GM12892 (cell line): ENCODE measurements at places on chromosomes 4 and X.

GRCh38 chr4:13527192-13527980, 16.9 kb downstream of the NKX3-2 start:
- peak; percentile 24 for DNase-seq

DNA sequence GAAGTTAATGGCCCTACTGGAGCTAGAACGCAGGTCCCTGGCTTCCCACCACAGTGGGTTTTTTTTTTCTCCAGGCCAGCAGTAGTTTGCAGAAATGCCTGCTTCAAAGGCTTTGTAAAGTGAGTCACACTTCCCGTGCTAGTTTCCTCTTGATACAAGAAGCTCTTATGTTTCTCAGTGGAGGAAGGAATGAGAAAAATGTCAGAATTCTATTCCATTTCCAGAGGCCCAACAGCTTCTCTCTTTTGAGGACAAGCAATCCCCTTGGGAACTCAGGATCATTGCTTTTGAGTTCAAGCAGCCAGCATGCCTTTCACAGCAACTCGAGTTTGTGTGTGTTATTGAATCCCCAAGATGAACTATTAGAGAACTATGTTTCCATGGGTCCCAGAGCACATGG, 134.3 kb downstream of the GUCY2F start:
- DNase-seq, result no peak

DNA sequence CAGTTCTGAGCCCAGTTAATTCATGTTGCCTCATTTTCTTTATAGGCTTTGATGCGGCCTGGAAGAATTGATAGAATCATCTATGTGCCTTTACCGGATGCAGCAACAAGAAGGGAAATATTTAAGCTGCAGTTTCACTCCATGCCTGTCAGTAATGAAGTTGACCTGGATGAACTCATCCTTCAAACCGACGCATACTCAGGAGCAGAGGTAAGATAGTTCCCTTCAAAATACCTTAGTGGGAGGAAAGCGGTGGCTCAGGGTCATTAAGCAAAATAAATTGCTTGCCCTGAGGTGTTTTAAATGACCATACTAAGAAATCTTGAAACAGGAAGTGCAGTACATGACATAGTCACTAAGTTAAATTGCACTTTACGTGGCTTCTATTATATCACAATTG, 140.6 kb upstream of the SPRY1 start:
- DNase-seq, result no peak

- no peak for DNase-seq
These were observed 12.6 kb downstream of the SGMS2 start for GRCh38 chr4:107837317-107837716.

DNA sequence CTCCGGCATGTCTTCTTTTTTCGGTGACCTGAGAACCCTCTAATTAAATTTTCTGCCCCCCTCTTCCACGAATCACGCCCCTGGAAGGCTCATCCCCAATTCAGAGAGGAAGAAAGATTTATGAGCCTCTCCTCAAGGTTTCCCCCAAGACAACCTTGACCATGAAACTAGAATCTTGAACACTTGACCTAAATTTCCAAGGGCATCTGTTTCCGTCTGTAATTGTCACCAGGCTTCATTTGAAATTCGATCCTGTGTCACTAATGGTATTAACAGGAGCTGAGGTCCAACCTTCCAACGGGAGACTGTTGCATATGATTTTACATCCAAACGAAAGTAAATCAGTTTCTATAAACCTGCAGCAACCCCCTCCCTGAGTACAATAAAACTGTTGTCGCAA, 139.9 kb upstream of the ZIC3 start:
- DNase-seq, result no peak

DNA sequence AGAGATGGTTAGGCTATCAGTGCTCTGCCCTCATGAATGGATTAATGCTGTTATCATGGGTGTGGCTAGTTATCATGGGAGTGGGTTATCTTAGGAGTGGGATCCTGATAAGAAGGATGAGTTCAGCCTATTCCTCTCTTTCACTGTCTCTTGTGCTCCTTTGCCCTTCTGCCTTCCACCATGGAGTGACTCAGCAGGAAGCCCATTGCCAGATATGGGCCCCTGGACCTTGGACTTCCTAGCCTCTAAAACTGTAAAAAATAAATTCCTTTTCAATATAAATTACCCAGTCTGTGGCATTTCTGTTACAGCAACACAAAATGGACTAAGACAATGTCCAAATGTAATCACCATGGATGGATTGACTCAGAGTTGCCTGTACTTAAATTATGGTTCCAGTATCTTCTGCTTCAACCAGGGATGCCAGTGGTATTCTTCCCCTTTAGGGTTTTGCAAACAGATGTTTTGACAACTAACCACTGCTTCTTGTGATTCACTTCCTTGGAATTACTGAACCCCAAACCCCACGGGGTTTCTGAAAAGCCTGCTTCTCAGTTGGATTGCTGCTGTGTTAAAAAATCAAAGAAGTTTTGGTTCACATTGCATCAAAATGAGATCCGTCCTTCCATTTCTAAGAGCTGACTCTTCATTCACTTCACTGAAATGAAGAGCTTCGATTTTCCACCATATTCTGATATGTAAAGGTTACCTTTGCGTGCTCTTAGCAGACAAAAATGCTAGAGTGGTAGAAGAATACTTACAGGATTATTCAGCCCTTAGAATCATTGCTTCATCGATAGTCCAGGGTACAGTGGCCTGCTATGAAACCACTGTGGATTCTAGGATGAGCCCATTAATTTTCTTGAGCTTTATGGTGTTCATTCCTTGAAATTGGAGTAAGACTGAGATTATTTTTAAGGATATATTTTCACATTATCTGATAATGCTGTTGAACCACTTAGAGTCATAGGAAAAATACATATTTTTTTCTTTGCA, 107.7 kb downstream of the FRMPD4 start:
- DNase-seq, result no peak

DNA sequence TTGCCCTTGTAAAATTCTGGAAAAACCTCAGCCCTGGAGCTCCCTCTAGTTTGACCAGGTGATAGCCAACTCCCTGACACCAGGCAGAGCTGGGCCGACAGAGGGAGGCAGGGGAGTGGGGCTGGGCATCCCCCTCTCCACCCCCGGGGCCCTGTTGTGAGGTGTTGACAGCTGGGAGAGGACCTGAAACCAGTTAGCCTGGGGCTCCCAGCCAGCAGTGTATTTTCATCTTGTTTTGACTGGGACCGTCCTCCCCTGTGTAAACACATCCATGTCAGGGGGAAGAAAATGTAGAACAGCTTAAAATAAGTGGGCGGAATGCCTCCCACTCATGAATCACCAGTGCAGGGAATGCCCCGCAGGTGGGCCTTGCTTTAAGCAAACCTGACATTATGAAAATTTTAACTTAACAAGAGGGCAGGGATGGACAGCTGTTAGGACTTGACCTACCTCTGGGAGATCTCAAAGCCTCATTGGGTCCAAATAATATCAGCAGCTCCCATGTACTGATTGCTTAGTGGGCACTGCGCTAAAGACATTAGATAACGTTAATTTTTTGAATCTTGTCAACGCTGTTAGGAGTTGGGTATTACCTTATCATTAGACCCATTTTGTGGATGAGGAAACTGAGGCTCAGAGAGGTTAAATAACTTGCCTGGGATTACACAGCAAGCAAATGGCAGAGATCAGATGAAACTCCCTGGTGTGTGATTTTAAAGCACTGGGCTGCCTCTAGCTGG, 45.9 kb downstream of the TSC22D3 start:
- no peak for DNase-seq

DNA sequence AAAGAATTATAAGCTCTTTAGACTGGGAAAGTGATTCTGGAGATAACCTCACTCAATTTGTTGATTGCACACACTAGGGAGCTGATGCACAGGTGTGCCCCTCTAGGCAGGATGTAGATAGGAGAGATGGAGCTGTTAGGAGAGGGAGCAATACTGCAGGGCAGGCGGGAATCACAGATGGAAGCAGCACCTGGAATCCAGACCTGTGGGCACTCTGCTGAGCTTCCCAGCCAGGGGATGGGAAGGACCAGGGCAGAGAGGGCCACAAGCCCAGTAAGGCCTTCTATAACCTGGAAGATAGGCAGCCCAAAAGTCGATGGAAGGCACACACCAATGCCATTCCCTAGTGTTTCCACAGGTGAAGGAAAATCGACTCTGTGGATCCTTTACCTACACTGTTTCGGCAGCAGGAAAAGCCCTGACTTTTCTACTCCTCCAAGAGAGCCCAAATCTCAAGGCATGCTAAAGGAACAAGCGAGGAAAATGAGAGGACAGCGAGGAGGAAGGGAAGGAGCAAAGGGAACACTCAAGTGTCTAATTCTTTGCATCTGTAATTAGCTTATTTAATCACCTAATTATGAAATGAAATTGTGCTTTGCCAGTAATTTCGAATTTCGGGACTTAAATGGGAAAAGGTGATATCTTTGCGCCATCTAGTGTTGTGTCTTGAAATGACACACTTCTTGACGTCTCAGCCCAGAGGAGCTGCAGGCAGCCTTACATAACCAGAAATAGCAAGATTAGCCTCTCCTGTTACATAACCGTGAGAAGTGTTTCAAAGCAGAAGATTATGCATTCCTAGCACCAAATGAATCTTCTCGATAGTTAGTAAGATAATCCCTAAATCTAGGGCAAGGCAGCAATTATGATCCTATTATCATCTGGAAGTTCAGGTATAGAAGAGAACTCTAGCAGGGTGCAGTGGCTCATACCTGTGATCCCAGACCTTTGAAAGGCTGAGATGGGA, 31.0 kb upstream of the TLR3 start:
- peak; percentile 37 for DNase-seq

DNA sequence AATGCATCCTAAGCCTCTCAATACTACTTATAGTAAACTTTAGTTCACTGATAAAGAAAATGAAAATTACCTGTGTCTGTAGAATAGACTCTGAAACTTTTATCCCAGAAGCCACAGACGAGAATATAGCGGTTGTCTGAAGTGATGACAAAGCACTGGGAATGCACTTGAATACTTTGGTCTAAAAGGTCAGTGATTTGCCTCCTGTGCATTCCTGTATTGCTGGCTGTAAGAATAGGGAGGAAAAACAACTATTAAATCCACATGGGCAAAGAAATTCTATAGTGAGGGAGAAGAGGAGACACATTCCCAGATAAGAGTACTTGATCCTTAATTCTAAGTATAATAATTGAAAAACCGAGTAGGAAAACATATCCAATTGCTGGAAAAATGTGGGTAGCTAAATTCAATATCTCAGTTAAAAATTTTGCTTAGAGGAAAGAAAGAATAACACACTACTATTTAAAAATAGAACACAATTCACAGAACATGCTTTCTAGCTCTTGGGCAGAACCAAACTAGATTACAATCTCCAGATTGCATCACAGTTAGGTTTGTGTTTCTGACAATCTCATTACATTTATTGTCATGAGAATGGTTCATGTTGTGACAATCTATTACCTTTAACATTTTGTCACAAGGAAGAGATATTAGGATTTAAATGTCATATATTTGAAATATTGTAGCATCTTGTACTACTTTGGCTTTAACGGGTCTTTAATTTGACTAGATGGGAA, 232.1 kb downstream of the DCLK2 start:
- DNase-seq, result no peak

DNA sequence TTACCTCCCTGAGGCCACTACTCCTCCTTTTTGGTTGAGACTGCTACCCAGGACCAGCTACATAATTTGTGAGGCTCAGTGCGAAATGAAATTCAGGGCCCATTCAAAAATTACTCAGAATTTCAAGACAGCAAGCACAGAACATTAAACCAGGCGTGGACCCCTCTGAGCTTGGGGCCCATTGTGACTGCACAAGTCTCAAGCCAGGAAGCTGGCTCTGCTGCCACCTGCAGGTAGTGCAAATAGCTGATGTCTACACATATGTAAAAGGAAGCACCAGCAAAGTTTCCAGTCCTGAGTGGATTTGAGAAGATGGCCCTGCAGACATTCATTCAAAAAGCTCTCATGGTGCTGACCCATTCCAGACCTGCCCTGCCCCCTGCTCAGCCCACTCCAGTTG, 213.4 kb upstream of the LNX1 start:
- DNase-seq, result peak; percentile 8

DNA sequence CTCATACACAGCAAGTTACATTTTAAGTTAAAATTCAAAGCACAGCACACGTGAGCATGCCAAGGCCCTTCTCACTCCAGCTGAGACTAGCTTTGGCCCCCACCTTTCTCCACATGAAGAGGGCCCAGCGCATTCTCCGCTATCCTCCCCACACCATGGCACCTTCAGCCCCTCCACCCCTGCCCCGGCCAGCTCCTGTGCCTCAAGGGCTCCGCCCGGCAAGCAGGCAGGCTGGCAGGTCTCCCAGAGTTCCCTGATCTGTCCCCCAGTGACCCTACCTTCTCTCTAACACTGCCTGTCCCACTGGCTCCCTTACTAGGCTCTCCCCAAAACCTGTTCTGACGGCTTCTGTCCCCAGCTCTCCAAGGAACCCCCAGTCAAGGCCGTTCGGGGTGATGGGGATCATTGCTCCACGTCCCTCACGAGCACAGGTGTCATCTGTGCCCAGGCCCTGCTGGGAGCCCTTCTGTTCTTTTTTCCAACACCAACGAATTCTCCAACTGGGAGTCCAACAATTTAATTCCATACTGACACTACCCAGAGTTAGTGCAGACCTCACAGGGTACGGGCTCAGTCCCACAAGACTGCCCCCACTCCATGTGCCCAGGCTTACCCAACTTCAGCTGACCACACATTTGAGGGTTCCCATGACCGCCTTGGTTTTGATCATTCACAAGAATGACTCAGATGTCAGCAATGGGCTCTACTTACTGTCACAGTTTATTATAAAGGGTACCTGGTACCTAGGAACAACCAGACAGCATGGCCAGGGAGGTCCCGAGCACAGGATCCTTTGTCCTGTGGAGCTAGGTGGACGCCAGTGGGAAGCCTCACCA, 4.2 kb downstream of the LETM1 start:
- DNase-seq, result no peak
